ENCODE measurements at places on chromosomes 16 and 17.
A peak's percentile ranks its signal among the peaks of the same experiment; 100 is the strongest.

DNA sequence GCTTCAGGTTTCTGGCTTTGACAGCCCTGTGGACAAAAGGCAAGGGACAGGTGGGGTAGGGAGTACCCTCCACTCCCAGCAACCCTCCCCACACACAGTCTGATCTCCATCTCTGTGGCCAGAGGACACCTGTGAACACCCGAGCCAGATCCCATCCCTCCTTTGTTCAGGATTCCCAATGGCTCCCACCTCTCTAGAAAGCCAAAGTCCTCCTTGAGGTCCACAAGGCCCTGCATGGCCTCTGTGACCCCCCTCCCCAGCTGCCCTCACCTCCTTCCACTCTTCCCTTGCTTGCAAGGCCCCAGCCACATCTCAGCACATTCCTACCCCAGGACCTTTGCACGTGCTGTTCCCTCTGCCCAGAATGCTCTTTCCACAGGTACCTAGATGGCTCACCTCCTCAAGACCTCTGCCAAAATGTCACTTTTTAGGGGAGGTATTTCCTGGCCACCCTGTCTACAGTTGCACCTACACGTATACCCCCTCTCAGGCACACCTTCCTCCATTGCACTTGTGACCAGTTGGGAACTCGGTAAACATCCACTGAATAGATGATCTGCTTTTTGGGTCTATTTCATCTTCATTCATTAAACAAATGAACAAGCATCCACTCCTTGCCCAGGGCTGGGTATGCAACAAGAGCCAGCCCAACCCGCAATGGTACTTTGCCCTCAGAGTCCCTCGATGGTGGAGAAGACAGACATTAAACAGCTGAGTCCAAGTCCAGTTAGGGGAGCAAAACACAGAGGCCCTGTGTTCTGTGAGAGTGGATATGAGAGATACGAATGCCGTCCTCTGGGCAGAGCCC, 107.0 kb downstream of the CRLF3 start:
- DNase-seq: peak; percentile 22

- no peak for DNase-seq
Observed at GRCh38 chr16:31023627-31024226, 9.6 kb upstream of the STX4 start.

- peak; percentile 80 for DNase-seq
Observed at GRCh38 chr17:32445074-32445415, 735 bp downstream of the PSMD11 start.

DNA sequence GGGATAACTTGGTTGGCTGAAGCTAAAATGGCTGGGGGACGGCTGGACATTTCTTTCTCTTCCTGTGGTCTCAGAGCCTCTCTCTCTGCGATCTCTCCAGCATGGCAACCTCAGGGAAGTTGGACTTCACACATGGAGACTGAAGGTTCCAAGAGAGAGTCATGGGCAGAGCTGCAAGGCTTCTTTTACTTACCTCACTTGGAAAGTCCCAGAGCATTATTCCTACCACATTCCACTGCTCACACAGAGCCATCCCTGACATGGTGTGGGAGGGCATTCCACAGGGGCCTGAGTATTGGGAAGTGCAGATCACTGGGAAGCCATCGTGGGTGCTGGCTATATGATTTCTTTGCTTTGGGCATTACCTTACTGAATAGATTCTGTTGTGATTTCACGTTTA, 9.8 kb upstream of the SLC6A2 start:
- no peak for DNase-seq

DNA sequence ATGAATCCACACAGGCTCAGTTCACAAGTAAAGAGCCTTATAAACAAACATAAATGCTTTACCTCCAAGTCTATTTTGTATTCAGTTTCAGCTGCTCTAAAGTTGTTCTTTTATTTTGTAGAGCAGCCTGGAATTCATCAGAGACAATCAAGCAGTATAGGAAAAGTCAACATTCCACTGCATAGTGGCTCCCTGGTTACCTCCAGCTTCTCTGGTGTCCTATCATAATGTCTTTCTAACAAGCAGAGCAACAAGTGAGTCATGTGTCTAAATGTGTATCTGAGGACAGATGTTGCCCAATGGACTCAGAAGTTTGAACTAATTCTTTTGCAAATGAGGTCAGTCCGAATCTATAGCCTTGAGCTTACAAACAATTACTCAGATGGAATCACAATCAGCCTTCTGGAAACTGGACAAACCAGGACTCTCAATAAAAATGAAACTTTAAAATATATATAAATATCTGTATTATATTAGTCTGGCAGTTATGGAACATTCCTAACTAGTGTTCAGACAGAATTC, 292.0 kb upstream of the TOM1L1 start:
- DNase-seq: no peak

GRCh38 chr17:17326275-17326875, 23.2 kb downstream of the NT5M start:
- DNase-seq: no peak

GRCh38 chr17:78226759-78227454, 4.5 kb upstream of the TMEM235 start:
- no peak for DNase-seq

DNA sequence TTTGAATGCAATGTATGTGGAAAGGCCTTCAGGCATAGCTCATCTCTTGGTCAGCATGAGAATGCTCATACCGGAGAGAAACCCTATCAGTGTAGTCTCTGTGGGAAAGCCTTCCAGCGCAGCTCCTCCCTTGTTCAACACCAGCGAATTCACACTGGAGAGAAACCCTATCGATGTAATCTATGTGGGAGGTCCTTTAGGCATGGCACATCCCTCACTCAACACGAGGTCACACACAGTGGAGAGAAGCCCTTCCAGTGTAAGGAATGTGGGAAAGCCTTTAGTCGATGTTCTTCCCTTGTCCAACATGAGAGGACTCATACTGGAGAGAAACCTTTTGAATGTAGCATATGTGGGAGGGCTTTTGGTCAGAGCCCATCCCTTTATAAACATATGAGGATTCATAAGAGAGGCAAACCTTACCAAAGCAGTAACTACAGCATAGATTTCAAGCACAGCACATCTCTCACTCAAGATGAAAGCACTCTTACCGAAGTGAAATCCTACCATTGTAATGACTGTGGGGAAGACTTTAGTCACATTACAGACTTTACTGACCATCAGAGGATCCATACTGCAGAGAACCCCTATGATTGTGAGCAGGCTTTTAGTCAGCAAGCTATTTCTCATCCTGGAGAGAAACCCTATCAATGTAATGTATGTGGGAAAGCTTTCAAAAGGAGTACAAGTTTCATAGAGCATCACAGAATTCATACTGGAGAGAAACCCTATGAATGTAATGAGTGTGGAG, 24.7 kb downstream of the ZFP90 start:
- no peak for DNase-seq

GRCh38 chr17:34499576-34499975, 79.8 kb upstream of the TMEM132E start:
- no peak for DNase-seq

DNA sequence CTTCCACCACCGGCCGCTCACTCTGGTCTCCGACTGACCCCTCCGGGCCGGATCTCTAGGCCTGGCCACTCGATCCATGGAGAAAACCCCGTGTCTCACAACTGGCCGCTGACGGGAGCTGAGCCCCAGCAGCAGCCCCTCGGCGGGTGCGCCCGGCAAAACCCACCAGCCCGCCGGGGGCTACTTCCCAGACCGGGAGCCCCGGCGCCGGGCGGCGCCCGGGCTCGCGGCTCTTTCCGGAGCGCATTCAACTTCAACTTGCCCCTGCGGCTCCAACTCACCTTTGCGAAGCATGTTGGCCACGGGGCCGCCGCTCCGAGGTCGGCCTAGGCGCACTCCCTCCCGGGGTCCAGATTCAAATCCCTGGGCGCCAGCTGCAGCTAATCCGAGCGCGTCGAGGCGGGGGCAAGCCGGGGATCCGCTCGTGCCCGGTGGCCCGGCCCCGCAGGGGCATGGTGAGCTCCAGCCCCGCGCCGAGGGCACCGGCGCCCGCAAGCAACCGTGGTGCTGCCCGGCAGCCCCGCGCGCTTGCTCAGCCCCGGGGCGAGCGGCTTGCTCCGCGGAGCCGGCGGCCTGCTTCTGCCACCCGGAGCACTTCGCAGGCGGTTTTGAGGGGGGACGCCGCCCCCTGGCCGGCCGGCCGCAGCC, 438 bp downstream of the RTN4RL1 start:
- DNase-seq: no peak

DNA sequence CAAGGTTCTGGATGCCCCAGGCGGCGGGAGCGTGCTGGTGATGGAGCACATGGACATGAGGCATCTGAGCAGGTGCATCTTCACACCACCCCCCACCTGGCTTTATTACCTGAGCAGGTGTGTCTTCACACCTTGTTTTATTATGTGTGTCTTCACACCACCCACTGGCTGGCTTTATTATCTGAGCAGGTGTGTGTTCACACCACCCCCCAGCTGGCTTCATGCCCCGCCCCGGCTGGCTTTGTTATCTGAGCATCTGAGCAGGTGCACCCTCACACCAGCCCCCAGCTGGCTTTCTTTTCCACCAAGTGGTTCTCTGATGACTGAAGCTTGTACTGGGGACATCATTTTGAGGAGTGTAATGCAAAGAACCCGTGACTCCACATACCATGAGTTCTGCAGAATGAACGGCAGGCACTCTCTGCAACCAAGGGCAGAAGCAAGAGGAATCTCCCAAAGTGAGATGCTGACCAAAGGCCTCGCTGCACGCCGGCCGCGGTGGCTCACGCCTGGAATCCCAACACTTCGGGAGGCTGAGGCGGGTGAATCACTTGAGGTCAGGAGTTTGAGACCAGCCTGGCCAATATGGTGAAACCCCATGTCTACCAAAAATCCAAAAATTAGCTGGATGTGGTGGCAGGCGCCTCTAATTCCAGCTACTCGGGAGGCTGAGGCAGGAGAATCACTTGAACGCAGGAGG, 2.6 kb downstream of the FN3KRP start:
- DNase-seq: no peak

GRCh38 chr16:11551842-11552241, 34.9 kb downstream of the LITAF start:
- DNase-seq: no peak

GRCh38 chr17:43468691-43469139, 15.1 kb upstream of the DHX8 start:
- DNase-seq: no peak

DNA sequence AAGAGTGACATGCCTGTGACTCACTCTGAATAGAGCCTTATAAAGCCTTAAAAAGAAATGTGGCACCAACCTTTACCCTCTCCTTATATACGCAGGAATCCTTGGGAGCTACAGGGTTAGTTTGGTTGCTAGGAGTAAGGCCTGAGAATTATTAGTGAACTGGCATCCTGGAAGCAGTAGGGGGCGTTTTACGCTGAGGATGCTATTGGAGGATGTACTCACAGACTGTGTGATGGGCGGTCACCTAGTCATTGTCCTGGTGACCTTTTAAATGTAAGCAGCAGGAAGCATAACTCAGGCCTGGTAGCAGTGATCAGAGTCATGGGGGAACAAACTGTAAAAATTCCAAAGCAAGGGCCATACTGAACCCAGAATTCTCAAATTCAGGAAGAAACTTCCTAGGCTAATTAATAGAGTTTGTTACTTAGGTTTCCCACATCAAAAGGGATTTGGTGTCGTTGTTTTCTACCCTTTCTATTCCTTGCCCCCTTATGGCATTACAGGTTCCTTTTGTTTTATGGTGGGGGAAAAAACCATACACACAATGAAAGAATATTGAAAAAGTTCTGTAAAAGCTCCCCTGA, 153.8 kb downstream of the SNX11 start:
- no peak for DNase-seq

- DNase-seq: peak; percentile 71
Observed at GRCh38 chr17:82316651-82317393, 586 bp downstream of the CD7 start.

GRCh38 chr17:143785-144281, 6.5 kb downstream of the SCGB1C2 start:
- DNase-seq: peak; percentile 95

GRCh38 chr17:48002916-48003416, 32.1 kb downstream of the CDK5RAP3 start:
- DNase-seq: no peak

DNA sequence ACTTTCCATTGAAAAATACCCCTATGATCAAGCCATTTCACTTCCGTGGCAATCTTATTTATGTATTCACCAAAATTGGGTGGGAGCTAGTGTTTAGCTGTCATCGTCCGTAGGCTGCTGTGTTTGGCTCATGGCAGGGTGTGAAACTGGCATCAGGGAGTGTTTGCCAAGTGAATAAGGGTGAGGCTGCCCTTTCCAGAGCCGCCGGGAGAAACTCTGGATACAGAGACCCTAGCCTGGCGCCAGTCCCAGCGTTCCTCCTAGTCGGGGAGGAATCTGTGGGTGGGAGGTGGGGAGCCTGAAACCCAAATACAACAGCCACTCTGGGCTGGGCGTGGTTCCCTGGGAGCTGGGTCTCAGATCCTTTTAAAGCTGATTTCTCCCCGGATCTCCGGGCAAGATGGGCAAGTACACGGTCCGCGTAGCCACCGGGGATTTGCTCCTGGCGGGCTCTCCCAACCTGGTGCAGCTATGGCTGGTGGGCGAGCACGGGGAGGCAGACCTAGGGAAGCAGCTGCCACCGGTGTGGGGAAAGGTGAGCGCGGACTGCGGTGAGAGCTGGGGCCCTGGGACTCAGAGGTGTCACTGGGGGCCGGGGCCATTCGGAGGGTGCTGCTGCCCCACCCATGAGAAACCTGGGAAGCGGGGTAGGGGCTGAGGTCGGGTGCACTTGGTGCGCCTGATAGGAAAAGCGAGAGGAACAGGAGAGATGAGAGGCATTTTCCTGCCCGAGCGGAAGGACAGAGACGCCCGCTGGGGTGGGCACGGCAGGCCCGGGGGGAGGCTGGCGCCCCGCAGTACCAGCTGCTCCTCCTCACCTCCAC, 62.1 kb upstream of the TEKT1 start:
- no peak for DNase-seq

- DNase-seq: no peak
Observed at GRCh38 chr17:49240619-49241018, 10.0 kb upstream of the PHOSPHO1 start.

GRCh38 chr17:61411261-61412142, 11.9 kb downstream of the TBX2 start:
- DNase-seq: peak; percentile 74

GRCh38 chr17:44444735-44445105, 55.3 kb upstream of the ITGA2B start:
- no peak for DNase-seq

GRCh38 chr17:29505836-29506235, 61.0 kb downstream of the ABHD15 start:
- no peak for DNase-seq
